DMS153 (cell line): ENCODE measurements at places on chromosomes 7 and 10.

- DNase-seq, result no peak
Measured at GRCh38 chr7:54996391-54996790, 22.4 kb upstream of the EGFR start.

DNA sequence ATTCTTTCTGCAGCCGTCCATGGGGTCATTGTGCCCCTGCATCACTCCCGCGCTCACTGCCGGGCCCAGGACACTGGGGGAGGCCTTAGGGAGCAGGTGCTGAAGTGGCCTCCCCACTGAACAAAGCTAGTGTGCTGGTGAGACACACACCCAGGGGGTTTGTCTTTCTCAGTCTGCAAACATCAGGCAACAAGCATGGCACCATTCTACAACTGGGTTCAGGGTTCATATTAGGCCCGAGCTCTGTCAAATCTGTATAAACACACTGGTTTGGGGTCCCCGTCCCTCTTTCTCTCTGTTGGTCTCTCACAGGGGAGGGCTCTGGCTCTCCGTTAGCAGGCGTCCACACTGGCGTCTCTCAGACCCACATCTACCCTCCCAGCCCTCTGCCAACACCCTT, 11.1 kb upstream of the PPP2R2D start:
- no peak for DNase-seq

- DNase-seq, result no peak
Measured at GRCh38 chr7:16708980-16709379, 44.6 kb upstream of the TSPAN13 start.

DNA sequence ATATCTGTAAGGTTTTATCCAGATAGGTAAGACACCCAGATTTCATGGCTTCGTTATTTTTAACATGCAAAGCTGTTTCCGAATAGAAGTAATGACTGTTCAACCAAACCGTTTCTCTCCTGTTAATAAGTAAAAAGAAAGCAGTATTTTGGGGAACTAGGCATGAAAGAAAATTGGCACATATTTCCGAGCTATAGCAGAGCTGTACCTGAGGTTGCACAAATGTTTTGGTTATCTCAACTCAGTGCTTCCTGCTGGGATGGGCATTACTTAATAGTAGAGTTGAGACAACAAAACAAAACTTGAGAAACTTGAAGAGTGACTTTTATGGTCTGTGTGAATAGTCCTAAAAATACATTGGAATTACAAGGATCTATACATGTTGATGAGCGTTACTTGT, 564.3 kb upstream of the SORCS1 start:
- no peak for DNase-seq

GRCh38 chr7:74587435-74588126, 69.9 kb upstream of the GTF2I start:
- DNase-seq, result peak; percentile 56

GRCh38 chr7:87447116-87447635, 28.3 kb downstream of the ABCB4 start:
- DNase-seq, result no peak

GRCh38 chr10:14560274-14560673, 214.4 kb downstream of the FAM107B start:
- no peak for DNase-seq

DNA sequence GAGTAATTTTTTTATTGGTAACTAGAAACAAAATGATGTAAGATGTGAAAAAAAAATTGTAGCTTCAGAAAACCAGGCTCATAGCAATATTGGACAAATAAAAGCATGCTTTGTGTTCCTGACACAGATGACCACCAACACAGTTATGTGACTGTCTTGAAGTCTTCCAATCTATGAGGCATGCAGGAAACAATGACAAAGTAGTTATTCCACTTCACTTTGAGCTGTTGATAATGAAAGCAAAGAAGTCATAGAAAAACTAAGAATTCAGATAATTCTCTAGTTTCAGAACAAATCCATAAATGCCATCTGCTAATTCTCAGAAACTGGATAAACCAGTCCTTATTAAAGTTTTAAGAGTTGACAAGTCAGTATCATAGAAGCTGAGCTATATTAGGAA, 378.4 kb upstream of the SEMA3D start:
- no peak for DNase-seq
